ENCODE measurements at places on chromosomes 2 and 18.

- DNase-seq, result no peak
Measured at GRCh38 chr2:108128249-108128648, 111.5 kb upstream of the SULT1C3 start.

GRCh38 chr2:212364112-212364985 is 174.3 kb downstream of the ERBB4 start:
- no peak for DNase-seq

DNA sequence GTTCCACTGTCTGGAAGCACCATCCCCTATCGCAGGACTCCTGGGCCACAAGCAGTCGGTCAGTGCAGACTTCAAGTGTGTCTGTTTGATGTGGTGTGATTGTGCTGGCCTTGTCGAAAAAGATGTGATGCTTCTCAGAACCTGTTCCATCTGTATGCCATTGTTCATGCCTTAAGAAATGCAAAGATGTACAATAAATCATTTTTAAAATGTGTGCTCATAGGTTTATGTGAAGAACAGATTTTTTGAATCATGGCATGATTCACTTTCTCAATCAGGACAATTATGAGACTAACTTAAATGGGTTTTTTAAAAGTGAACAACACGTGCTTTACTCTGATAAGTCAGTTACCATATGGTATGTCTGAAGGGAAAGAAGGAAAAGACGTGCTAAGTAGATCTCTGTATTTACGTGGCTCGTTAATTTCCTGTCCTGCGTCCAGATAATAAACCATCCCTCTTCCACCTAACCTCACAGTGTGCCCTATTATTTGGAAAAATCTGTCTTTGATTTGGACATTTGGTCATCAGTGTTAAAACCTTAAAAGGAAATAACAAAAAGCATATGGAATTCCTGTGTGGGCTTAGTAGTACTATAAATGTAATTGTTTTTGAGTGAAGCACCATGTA is 54.9 kb downstream of the PRKRA start:
- DNase-seq, result no peak

DNA sequence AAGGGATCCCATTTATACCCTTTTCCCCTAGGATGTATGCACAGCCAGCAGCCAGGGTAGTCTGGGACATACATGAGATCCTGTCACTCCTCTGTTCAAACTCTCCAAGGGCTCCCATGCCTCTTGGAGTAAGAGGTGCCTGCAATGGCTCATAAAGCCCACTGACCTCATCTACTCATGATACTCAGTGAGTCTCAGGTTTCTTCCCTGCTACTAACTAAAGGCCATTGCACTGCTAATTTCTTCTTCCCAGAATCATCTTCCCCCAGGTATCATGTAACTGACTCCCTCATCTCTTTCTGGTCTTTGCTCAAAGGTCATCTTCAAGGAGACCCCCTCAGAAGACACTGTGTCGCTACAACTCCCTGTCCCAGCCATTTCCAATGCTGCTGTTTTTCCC is 68.2 kb downstream of the CCBE1 start:
- DNase-seq, result no peak

GRCh38 chr2:209690029-209690754 is 81.4 kb upstream of the UNC80 start:
- no peak for DNase-seq

DNA sequence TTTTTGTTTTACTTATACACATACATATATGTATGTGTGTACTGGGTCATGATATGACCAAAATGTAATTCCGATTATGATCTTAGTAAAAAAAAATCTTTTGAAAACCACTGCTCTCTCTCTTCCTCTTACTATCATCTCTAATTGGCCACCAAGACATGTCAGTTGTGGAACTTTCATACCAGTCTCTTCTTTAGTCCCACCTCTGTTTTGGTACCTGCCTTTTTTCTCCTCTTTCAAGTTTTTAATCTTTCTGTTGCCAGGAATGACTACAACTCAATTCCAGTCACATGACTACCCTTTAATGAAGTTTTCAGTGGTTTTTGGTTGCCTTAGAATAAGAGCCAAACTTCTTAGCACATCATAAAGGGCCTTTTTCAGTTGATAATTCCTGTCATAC is 17.1 kb downstream of the RBM44 start:
- no peak for DNase-seq

- DNase-seq, result no peak
Measured at GRCh38 chr2:171771463-171771862, 84.2 kb downstream of the DYNC1I2 start.

- DNase-seq, result no peak
Measured at GRCh38 chr2:128617661-128618060, 299.0 kb upstream of the HS6ST1 start.

DNA sequence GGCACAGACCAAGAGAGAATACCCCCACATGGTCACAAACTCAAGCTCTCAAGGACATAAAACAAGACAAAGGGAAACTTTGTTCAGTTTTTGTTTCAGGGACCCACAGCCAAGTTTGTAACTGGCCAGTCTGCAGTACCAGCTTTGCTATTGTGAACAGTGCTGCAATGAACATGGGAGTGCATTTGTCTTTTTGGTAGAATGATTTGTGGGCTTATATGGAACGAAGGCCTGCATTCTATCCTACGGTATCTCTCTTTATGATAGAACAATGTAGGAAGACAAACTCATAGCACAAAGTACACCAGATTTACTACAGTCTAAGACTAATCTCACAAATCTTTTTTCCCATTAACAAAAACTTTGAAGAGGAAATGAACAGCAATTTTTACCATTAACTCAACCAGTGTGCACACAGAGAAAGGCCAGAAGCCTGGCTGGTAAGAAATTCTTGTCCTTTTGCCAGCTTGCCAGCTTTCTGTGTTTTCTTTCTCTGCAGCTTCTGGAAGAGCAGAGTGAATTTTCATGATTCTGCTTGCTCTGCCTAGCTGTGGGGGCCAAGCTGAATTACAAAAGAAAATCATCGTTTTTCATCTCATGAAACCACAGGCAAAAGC is 37.1 kb upstream of the FEZ2 start:
- DNase-seq, result no peak

DNA sequence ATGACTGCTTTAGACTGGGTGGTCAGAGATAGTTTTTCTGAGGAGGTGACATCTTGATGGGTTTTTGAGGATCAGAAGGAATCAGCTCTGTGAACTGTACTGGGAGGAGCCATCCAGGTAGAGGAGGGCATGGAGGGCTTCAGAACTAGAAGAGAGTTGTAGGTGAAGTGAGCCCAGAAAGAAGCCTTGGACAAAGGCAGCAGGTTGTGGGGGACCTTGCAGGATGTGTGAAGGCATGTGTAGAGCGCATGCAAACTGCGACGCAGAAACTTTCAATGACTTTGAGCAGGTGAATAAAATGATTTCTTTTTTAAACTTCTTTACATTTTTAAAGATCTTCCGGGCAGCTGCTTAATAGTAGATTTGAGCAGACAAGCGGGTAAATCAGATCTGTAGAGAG is 83.9 kb upstream of the SIX2 start:
- DNase-seq, result no peak

- no peak for DNase-seq
Measured at GRCh38 chr2:74685408-74685807, 31.4 kb downstream of the SEMA4F start.

DNA sequence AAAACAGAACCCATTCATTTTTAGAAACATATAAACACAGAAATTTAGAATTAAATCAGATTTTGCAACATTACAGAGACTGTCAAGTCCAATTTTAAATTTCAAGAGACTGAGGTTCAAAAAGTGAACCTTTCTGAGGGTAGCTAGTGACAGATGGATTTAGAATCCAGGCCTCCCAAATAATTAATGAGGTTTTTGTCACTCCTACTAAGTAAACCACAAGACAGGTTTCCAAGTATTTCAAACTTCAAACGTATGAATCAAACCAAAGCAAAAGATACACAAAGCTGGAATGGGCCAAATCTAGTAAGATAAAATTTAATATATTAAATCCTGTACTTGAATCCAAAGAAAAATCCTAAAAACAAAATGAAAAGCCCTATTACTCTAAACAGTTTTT is 25.3 kb downstream of the PPP4R3B start:
- no peak for DNase-seq

GRCh38 chr2:196249171-196249570 is 77.8 kb upstream of the STK17B start:
- DNase-seq, result no peak

GRCh38 chr18:2805970-2806943 is 40.5 kb upstream of the EMILIN2 start:
- no peak for DNase-seq

All from nephron progenitor cell (in vitro differentiated cells).